Activated T-helper 1 cell treated with anti-CD3 and anti-CD28 coated beads, Interleukin-2, amount 50 U/mL, for 16 hours (primary cell): ENCODE measurements at places on chromosomes 4 and X.

DNA sequence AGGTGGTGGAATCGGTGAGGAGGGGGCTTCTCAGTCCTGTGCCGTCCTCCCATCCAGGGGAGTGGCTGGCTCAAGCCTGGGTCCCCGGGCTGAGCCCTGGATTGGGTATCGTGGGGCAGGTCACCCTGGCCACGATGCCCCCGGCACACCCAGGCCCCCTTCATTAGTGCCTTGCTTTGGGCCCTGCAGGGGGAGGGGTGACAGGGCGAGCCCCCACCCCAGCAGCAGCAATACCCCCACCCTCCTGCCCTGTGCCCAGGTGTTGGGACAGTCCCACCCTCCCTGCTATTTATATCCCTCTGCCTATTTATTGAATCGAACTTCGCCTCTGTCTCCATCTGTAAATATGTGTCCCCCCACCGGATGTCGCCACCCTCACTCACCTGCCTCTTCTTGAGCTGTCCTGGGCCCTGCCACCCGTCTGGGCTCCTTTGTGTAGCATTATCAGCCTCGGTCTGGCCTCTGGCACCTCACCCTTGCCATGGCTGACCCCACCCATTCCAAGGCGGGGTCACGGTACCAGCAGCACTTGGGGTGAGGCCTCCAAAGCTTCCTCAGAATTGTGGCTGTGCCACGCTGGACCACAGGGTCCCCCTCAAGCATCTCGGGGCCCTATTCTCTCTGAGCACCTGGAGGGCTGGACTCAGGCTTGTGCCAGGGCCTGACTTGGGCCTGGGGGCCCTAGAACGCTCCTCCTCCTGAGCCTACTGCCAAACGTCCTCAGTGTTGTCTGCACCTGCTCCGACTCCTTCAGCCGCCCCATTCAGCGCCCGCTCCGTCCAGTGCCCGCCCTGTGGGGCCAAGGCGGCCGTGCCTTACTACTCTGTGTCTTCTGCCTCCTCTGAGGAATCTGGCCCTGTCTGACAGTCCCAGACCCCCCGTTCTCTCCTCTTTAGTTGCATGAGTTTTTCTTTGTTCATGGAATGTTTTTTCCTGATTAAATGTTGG, 6.1 kb downstream of the LAGE3 start:
- no peak for DNase-seq

DNA sequence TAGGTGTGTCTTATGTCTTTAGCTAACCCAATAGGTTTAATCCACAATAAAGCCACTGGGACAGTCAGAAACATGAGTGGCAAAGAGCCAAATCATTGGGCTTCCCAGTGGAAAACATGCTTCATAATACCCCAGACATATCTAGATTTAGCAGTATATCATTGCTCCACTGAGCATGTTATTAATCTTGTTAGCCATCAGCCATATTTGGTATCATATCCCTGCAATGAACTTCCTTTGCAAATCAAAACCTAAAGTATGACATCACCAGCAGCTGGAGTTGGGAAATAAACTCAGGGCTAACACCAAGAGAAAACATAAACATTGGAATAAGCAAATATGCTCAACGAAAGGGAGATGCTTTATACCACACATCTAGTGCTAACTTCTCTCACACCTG, 280.8 kb upstream of the NOCT start:
- DNase-seq = no peak

DNA sequence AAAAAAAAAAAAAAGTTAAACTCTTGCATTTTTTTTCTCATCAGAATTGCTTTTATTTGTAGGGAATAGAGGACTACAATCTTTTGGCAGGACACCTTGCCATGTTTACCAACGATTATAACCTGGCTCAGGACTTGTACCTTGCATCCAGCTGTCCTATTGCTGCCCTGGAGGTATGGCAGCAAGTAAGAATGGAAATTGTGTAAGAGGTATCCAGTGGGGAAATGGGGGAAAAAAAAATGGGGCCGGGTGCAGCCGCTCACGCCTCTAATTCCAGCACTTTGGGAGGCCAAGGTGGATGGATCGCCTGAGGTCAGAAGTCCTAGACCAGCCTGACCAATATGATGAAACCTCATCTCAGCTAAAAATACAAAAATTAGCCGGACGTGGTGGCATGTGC, 49.8 kb downstream of the WDR19 start:
- DNase-seq = no peak

GRCh38 chr4:48722509-48723446, 57.3 kb downstream of the FRYL start:
- DNase-seq = no peak

DNA sequence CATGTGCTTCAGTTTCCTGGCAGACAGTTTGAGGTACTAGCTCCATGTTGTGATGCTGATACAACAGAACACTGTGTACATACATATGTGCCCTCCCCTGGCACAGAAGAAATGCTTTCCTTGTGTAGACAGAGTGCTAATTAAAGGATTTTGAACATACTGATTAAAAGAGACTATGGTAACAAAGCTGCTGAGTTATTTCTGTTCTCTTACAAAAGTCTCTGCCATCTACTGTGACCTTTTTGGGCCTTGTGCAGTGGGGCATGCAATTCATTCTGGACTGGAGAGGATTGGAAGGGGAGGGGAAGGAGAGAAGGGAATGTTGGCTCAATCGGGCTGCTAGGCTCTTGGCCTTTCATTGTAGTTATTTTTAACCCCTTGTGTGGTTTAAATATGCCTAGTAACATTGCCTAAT, 6.0 kb downstream of the PDLIM5 start:
- DNase-seq = no peak
